ENCODE measurements at places on chromosomes 6 and 20.

GRCh38 chr6:131597446-131597845 is 24.4 kb downstream of the ARG1 start:
- no peak for DNase-seq

DNA sequence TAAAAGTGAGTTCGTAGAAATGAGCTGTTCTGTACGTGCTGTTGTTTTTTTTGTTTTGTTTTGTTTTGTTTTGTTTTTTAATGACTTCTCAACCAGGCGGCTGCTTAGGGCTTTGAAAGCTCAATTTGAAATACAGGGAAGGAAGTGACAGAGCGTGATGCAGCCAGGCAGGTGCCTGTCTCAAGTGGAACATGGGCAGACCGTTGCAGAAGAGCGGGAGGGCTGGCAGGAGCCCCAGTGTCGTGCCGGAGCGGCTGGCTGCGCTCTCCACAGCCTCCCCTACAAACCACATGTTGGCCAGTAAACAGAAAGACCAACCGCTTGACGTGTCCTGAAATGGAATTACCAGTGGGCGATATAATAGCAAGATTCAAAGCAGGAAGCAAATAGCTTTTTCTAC is 164.9 kb upstream of the RREB1 start:
- DNase-seq, result no peak

DNA sequence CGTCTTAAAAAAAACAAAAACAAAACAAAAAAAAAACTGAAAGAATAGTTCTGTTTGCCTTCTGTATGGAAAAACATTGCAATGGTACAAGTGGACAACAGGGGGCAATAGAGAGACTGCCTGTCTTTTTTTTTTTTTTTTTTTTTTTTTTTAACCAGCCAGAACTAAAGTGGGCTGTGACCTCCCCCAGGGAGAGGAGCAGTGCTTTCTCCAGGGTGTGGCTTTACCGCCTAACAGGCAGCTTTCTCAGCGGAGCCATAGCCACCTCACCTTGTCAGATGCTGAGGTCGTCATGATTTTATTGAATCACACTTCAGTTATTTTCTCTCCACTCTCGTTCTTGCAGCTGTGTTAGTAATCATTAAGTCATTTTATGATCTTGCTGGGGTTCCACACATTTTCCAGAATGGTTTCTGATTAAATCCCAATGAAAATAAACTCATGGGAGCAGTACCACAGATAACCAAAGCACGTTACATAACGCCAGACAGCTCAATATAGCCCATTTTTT is 78.4 kb downstream of the GMPR start:
- DNase-seq, result peak; percentile 43

DNA sequence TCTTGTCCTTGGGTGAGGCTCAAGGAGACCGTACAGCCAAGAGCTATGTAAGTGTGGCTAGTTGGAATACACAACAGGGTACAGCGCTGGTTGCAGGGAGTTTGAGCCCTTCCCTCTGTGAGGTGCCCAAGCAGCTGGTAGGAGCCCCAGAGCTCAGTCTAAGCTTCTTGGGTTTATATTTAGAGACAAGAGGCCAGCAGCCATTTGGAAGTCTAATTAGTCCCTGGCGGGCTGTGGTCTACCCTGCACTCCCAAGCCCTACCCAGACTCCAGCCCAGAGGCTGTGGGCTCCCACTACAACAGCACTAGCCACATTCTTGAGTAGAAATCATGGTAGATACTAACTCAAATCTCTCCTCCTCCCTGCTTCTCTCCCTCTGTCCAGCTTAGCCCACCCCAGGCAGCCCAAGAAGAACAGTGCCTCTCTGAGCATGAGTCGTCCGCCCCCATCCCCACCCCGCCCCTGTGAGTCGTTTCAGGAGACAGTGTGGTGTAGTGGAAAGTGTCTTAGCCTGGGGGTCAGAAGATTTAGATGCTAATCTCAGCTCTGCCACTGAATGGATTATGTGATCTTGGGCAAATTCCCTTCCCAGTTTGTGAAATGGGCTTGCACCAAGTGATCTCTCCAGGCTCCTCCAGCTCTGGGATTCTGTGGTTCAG is 37.8 kb downstream of the EIF2S2 start:
- DNase-seq, result no peak

DNA sequence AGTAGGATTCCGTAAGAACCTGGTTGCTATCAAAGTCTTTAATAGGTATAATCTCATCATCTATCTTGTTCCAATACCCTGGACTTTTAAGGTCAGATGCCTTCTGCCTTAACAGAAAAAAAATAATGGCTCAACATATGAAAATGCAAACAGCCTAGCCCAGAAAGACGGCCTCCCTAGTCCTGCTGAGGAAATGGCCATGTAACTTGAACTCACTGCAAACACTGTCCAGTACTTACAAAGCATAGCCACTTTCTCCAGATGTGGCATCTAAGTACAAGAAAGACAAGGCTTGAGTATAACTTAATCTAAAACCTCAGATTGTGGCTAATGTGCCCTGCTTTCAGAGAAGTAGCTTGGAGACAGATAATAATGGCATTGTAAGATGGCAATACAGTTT is 26.5 kb downstream of the FASTKD5 start:
- DNase-seq, result no peak

- no peak for DNase-seq
Measured at GRCh38 chr20:11716239-11716944, 201.3 kb upstream of the BTBD3 start.

- DNase-seq, result no peak
Measured at GRCh38 chr6:126067073-126067472, 80.7 kb downstream of the TRMT11 start.

DNA sequence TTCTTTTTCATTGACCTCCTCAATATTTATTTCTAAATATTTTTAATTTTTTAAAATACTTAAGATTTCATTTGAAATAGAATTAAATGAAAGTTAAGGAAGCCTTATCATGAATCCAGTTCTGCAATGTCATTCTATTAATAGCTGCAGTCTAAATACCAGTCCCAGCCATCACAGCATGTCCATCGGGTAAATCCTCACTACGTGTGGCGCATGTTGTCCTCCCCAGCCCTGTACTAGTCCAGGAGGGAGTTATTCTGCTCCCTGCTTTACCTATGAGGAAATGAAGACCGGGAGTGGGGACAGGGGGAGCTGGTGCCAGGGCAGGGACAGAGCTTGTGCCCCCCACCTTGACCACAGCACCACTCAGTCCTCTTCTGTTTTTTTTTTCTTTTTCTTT is 125.1 kb upstream of the QKI start:
- no peak for DNase-seq

DNA sequence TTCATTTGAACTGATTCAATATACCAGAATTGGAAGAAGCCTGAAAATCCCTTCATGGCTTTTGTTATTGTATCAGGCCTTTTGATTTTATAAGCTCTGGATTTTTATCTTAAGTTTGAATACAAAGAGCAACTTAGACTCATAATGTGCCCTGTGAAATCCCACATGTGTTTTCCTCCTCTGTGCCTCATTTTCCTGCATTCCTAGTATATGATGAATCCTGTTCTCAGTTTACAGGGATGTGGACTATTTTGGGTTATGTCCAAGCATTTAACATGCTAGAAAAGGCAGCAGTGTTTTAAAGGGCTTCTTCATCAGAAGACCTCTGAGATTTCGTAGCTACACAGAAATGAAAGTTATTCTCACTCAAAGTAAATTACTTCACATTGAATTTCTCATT is 455.0 kb downstream of the RFPL4B start:
- no peak for DNase-seq

GRCh38 chr6:446418-447366 is 55.1 kb downstream of the IRF4 start:
- DNase-seq, result peak; percentile 80

- DNase-seq, result no peak
Measured at GRCh38 chr6:113629975-113630737, 227.0 kb upstream of the MARCKS start.

GRCh38 chr20:50175938-50176933 is 14.4 kb upstream of the CEBPB start:
- no peak for DNase-seq

- DNase-seq, result no peak
Measured at GRCh38 chr20:23248461-23248882, 102.1 kb upstream of the NXT1 start.

DNA sequence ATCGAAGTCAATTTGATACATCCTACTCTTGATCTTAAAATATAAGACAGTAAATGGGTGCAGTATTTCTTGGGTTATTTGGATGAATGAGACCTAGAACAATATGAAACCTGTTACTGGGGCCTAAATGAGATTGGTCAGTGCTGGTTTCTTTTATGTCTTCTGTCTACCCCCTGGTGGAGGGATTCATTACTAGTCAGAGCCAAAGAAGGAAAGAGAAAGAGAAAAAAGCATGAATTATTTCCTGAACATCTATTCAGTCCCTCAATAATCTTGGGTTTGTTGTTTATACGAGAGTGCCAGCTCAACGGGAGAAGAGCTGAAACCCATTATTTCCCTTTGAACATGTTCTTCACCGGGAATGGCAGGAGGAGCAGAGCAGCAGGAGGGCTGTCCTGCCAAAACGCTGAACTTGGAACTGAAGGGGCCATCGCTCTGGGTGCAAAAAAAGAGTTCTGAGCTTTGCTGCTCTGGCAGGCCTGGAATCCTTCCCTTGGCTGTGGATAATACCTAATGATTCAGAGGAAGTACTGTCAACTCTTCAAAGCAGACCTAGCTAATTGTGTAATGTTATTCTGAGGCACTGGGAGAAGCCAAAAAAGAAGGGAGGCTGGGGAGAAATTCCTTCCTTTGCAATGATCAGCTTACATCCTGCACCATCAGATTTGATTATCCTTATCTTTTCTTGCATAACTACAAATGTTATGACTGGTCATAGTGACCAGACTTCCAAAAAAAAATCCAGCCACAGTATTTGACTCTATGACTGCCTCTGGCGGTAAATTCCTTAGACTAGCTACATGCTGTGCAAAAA is 72.0 kb downstream of the BLOC1S5 start:
- no peak for DNase-seq
